Epithelial cell of proximal tubule (primary cell): ENCODE measurements at places on chromosomes 12 and 14.

- DNase-seq, result no peak
These were observed 7.9 kb upstream of the CMKLR1 start for GRCh38 chr12:108346727-108347710.

DNA sequence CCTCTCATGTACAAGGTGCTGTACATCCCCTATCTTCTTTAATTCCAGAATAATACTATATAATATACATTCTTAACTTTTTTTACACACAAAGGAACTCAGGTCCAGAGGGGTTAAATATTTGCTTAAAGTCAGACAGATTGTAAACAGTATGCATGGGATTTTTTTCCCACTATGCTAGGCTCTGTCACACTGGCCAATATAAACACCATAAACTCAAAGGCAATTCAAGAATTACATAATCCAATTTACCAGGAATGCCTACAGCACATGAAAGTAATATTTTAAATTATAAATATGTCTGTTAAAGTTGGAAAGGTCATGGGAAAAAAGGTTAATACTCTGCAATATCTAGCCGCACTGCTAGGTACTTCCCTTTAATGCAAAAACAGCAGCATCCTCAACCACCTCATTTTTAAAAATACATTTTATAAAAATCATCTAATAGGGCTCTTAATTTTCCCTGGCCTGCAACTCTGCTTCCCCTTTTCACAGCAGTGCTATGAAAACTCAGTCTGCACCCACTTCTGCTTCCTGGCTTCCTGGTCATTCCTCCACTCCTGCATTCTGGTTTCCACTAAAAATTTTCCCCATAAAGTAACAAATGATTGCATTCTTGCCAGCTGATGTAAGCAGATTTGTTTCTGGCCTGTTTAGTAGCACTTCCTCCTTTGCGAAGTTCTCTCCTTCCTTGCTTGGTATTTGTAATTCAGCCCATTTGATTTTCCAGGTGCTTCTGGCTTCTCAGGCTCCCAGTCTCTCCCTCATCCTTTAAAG, 128.1 kb downstream of the ITPR2 start:
- DNase-seq, result no peak

- no peak for DNase-seq
These were observed 212.9 kb upstream of the HMGA2 start for GRCh38 chr12:65611396-65611795.

GRCh38 chr14:65962952-65963351, 523.2 kb upstream of the CCDC196 start:
- no peak for DNase-seq

GRCh38 chr14:88142997-88143396, 138.1 kb downstream of the GPR65 start:
- no peak for DNase-seq

GRCh38 chr14:95327558-95328374, 8.1 kb upstream of the CLMN start:
- no peak for DNase-seq
